Astrocyte (in vitro differentiated cells and primary cell): ENCODE measurements at places on chromosomes 12 and 14. TPM values are rescaled to one million over a fixed set of nuclear protein-coding genes. Genes with fewer than 3 reads are reported as not detected.

- peak; percentile 52 for DNase-seq
Measured at GRCh38 chr12:94545935-94546771, 86.5 kb upstream of the CEP83 start.

DNA sequence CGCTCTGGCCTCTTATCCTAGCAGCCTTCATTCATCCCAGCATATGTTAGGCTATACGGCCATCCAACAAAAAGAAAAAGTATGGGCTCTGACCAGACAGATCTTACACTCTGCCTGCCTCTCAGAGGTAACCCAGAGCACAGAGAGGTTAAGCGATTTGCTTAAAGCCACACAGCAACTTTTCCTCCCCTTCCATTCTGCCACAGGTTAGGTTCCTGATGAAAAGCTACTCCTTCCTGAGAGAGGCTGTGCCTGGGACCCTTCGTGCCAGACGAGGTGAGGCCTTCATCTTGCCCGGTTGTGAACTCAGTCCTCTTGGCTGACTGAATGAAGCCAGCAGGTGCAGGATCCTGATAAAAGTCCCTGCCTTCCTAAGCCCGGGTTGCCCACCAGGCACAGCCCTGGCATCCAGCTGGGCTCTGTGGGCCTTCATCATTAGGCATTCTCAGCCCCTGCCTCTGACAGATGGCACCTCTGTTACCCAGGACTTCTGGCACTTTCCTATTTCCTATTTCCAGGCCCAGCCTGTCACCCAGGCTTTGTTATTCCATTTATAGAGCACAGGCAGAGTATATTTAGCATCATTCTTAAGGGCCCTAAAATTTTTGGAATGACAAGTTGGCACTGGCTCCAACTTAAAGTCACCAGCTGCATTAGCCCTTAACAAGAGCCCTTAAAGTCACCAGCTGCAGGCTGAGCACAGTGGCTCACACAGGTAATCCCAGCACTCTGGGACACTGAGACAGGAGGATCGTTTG is 12.8 kb downstream of the SOAT2 start:
- no peak for DNase-seq

GRCh38 chr12:130990034-130990433 is 36.3 kb downstream of the ADGRD1 start:
- no peak for DNase-seq

GRCh38 chr14:34775342-34775741 is 60.9 kb upstream of the CFL2 start:
- no peak for DNase-seq

DNA sequence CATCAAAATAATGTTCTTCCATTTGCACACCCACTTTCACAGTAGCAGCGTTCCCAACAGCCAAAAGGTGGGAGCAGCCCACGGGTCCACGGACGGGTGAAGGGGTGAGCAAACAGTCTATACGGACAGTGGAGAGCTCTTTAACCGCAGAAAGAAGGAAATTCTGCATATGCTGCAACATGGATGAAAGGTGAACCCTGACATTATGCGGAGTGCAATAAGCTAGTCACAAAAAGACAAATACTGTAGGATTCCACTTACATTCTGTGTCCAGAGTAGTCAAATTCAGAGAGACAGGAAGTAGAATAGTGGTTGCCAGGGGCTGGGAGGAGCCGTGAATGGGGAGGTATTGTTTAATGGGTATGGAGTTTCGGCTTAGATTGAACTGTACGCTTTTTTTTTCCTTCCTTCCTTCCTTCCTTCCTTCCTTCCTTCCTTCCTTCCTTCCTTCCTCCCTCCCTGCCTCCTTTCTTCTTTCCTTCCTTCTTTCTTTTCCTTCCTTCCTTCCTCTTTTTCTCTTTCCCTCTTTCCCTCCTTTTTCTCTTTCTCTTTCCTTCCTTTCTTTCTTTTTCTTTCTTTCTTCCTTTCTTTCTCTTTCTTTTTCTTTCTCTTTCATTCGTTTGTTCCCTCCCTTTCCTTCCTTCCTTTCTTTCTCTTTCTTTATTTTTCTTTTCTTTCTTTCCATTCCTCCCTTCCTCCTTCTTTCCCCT is 15.8 kb upstream of the ANKRD9 start:
- DNase-seq: peak; percentile 59

DNA sequence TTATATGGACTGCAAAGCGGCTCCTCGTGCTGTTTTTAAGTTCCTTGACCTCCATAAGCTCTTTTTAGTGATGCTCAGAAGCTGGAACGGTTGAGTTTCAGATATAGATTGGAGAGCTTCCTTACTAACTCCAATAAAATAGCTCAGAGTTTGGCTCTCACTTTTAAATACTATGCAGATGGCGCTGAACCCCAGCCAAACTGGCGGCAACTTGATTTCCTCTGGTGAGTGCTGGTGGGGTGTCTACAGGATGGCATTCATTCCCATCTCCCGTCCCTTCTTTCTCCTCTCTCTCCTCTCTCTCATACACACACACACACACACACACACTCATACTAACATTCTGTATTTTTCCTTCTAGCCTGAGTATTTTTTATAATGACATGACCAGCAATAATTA is 346.3 kb downstream of the ETNK1 start:
- no peak for DNase-seq

DNA sequence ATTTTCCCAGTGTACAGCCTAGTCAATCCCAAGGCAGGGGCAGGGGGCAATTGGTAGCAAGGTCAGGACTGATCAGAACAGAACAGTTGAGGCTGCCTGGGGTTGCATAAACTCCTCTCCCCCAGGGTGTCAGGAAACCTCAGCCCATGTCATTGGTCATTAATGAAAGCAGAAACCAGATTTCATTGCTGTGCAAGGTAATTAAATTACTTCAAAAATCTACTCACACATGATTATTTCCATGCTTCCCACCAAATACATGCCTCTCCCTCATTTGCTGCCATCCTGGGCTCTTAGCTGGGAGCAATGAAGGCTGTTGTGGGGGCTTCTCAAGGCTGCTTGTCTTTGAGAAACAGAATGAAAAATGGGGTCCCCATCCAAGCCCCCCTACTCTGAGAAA is 124.2 kb downstream of the PHETA1 start:
- DNase-seq: no peak

GRCh38 chr12:46490635-46491034 is 118.1 kb upstream of the SLC38A2 start:
- no peak for DNase-seq

GRCh38 chr14:27372771-27373170 is 774.9 kb upstream of the NOVA1 start:
- DNase-seq: no peak

DNA sequence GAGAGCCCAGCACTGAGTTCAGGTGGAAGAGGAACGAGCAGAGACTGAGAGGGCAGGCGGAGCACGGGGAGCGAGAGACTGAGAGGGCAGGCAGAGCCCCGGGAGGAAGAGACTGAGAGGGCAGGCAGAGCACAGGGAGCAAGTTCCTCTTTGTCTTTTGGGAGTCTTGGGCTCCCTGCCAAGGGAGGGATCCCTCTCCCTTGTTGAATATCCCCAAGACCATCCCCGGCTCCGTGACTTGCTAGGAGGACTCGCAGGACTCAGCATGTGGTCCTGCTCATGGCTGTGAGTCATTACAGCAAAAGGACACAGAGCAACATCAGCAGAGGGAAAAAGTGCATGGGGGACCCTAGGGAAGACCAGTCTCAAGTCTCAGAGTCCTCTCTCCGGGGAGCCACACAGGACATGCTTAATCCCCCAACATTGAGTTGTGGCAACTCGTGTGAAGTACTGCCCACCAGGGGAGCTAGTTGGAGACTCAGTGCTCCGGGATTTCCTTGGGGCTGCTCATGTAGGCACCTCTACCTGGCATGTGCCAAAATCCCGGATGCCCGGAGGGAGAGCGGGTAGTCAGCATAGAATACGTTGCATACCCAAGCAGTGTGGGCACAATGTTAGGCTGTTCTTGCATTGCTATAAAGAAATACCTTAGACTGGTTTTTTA is 81.0 kb downstream of the CCDC92 start:
- DNase-seq: no peak

DNA sequence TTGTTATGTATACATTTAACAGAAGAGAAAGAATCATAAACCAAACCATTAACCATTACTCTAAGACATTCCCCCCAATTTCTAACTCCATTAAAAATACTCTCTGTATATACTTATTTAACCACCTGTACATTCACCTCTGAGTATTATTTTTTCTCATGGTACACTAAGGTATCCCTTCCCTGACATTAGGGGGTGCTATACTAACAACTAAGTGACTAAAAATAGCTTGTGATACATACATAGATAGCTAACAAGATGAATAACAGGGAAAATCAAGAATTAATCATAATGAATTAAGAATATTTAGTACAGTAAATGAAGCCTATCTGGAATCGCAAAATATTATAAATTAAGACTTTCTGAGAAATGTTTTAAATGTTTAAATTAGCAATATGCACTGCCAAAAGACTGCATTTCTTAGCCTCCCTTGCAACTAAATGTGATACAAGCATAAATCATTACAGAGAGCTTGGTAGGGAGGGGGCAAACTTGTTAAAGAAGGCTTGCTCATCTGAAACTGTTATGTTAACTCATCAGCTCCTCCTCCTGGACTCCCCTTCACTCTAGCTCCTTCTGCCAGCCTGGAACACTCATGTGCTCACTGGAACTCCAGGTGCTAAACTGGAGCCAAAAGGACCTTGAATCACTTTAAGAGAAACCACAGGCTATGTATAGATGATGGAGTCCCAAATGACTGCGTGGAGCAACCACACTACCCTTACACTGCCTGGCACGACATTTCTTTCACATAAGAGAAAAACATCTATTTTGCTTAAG is 14.9 kb downstream of the C2CD5 start:
- peak; percentile 26 for DNase-seq

DNA sequence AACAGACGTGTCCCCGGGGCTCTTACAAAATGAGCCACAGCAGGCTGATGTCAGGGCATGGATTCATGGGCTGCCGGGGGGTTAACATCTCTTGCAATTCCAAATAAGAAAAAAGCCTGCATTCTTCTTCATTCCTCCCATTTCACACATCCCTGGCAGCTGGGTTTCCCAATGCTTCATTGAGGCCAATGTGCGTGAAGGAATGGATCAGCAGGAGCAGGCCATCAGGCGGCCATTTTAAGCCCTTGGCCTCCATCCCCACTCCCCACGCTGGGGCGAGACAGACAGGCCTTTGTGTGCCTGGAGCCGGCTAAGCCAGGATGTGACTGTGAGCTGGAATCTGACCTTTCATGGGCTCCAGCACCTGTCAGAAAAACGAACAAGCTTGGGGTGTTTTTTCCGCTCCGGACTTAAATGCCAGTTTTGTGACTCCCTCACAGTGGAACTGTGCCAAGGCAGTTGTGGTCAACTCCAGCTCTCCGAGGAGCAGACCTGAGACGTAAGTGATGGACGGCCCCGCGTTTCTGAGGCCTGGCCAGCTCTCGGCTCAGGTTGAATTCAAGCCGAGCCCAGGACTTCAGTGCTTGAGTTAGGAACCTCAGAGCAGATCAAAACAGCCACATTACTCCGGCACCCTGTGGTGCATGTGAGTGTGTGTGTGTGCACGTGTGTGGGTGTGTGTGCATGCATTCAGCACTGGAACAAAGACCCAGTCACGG is 133.1 kb downstream of the TMEM30B start:
- DNase-seq: peak; percentile 100

GRCh38 chr12:122394626-122395194 is 27.8 kb downstream of the CLIP1 start:
- DNase-seq: no peak

DNA sequence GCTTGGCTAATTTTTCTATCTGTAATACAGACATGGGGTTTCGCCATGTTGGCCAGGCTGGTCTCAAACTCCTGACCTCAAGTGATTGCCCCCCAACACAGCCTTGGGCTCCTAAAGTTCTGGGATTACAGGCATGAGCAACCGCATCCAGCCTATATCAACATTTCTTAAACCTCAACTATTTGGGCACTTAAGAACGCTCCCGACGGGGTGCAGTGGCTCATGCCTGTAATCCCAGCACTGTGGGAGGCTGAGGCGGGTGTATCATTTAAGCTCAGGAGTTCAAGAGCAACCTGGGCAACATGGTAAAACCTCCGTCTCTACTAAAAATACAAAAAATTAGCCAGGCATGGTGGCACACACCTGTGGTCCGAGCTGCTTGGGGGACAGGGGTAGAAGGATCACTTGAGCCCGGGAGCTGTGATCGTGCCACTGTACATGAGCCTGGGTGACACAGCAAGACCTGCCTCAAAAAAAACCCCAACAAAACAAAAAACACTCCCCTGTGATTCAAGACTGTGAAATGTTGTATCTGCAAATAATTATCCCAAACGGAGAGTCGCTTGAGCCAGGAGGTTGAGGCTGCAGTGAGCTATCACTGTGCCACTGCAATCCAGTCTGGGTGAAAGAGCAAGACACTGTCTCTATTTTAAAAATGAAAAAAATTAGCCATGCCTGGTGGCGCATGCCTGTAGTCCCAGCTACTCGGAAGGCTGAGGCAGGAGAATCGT is 21.5 kb downstream of the PPTC7 start:
- no peak for DNase-seq

GRCh38 chr12:97260786-97261185 is 201.8 kb upstream of the RMST start:
- no peak for DNase-seq

GRCh38 chr14:78367355-78367754 is 197.2 kb downstream of the NRXN3 start:
- DNase-seq: no peak

DNA sequence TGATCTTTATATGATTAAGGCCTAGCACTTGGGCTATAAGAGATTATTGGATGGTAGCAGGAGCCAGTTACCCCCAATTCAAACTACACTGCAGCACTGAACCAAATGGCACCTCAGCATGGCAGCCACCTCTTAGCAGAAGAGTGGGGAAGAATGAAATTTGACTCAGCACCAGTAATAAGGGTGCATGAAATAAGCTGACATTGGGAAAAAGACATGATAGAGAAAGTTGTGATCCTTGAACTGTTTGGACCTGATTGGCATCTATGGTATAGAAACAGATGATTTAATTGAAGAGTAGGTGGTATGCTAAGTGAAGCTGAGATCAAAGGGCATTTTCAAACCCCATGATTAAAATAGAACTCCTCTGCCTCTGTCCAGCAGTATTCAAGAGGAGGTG is 389.5 kb downstream of the FOXG1 start:
- DNase-seq: no peak

GRCh38 chr14:86481104-86481503 is 951.2 kb downstream of the FLRT2 start:
- DNase-seq: peak; percentile 17

DNA sequence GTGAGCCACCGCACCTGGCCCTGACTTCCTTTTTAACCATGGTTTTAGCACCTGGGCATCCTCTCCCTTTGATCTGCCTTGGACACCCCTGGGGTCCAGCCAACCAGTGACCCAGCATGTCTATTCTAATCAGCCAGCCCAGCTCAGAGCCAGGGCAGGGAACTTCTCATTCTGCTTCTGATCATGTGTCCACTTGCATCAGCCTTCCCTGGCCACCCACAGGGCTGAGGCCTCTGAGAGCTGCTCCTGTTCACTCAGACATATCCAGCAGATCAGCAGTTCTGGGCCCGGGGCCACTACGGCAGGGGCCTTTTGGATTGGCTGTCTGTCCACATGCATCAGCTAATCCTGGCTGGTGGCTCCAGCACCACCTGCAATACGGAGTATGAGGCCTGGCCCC is 117.9 kb upstream of the MAP1LC3B2 start:
- DNase-seq: no peak

Gene RNU6-8
- total RNA-seq: not detected in 2 replicates

Gene CLMN
- total RNA-seq: 10.8 and 14.0 TPM in 2 replicates

Gene SMOC1
- 0.16 and 0.36 TPM in 2 replicates for total RNA-seq

Gene TAS2R9
- total RNA-seq: not detected in 2 replicates

Gene CLEC4C
- not detected in 2 replicates for total RNA-seq

Gene GPR68
- total RNA-seq: 0.38 and 0.50 TPM in 2 replicates

Gene AGAP2
- total RNA-seq: 0.14 and 0.17 TPM in 2 replicates

Gene PLBD2
- total RNA-seq: 52.2 and 59.0 TPM in 2 replicates
